Stimulated activated CD8-positive, alpha-beta memory T cell treated with anti-CD3 and anti-CD28 coated beads, Interleukin-2, amount 100 ng/mL, for 1 hour (primary cell): ENCODE measurements at places on chromosomes 2 and 18.

DNA sequence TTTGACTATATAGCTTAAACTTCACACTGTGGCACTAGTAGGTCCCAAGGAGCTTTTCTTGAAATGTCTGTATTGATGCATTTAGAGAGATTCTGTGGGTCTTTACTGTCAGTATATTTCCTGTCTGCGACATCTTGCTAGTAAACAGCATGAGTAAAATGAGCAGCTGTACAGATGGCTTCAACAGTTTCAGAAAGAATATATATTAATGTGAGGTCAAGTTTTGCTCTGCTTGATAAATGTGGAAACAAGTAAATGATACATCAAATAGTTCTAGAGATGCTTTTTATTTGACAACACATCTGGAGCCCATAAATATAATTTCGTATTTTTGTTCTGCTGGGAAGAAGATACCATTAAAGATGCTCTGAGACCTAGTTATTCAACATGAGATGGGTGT lies 310.9 kb upstream of the COL3A1 start:
- DNase-seq = no peak

DNA sequence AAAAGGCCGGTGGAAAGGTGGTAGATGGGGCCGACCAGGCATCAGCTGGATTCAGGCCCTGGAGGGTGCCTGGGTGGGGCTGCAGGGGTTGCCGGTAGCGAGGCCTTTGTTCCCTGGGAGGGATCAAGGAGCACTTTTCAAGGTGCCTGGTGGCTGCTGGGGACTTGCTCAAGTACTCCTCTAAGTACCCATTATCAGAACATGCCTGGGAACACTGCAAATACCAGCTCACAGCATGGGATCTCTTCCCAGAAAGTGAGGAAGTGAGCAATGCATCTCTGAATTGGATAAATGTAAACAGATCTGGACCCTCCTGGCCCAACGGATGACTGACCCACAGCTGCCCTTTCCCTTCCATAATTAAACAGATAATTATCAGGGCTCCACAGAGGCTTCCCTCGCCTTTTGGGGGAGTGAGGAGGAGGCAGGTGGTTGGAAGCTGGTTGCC lies 210.5 kb downstream of the SH3RF3 start:
- no peak for DNase-seq

DNA sequence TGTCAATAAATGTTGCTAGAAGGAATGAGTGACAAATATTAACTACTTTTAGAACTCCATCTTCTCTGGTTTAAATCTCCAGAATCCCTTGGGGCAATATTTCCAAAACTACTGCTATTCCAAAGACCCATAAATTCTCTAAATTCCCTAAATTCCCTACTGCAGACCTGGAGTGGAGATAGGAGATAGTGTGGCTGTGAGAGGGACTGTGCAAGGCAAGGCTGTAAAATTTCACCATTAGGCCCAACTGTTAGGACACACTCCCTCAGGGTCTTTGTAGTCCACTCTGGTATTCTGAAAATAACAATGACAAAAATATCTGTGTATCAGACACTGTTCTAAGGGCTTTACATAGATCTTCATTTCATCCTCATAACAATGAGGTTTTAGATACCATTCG lies 67.9 kb downstream of the MYL12B start:
- no peak for DNase-seq

GRCh38 chr2:186748354-186748753 lies 54.5 kb downstream of the FAM171B start:
- no peak for DNase-seq

DNA sequence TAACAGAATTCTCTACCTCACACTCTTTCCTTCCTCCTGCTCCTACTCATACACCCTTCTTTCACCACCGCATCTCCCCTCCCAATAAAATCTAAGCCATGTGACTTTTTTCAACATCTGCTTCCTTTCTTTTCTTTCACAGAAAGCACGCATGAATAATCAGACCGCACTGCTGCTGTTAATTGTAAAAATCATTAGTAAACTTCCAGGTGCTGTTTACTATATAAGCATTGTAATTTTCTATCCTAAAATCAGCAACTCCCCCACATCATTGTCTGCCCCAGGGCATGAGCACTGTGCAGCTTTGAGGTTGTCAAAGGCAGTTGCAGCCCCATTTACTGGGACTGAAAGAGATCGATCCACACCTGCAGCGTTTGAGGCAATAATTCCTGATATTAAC lies 782.6 kb upstream of the ID2 start:
- DNase-seq = no peak

GRCh38 chr2:236070236-236070635 lies 98.0 kb downstream of the GBX2 start:
- DNase-seq = no peak

GRCh38 chr2:158730621-158731140 lies 64.4 kb upstream of the DAPL1 start:
- no peak for DNase-seq

GRCh38 chr2:10915236-10915635 lies 3.5 kb downstream of the KCNF1 start:
- DNase-seq = no peak

GRCh38 chr2:46073540-46074046 lies 223.6 kb upstream of the EPAS1 start:
- no peak for DNase-seq

DNA sequence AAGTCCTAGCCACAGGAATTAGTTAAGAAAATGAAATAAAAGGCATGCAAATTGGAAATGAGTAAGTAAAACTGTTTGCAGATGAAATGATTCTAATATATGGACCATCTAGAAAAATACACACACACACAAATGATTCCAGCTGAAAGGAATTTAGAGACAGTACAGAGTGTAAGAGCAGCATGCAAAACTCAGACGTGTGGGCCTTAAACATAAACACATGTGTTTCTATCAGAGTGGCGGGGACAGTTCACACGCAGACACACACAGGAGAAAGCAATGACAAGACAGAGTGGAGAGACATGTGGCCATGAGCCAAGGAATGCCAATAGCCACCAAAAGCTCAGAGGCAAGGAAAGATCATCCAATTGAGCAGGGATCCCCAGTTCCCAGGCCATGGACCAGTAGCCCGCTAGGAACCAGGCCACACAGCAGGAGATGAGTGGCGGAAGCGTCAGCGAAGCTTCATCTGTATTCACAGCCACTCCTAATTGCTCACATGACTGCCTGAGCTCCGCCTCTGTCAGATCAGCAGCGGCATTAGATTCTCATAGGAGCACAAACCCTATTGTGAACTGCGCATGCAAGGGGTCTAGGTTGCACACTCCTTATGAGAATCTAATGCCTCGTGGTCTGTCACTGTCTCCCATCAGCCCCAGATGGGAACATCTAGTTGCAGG lies 155.4 kb downstream of the ARL4C start:
- DNase-seq = no peak

DNA sequence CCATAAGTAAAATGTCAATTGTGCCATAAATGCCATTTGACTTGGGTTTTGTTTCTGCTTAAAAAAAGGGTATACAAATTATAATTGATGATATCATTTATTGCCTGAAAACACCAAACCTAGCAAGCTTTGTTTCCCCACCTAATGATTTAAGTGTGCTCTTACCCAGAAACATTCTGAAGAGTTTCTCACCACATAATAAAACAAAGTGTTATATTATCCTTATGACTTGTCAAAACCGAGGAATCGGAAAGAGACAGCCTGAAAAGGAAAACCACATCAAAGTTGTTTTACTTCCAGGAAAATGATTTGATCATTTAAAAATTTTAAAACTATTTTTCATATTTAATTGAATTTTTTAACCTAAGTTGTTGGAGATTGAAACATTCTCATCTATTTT lies 170.5 kb upstream of the SLC39A10 start:
- DNase-seq = no peak

DNA sequence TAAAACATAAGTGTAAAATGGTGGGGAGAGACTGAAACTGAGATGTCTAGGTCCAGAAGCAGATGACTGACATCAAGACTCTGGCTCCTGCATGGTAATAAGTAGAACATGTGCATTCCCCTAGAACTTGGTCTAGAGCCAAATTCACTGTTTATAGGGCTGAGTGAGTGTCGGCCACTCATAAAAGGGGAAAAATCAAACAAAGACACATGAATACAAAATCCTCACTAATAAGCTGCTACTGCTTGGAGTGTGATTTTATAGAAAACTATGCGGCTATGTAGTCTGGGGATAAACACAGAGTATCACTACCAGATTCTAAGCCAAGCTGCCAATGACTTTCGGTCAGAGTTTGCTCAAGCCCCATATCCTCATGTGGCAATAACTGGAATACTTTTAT lies 1080.8 kb upstream of the DDX18 start:
- DNase-seq = no peak

GRCh38 chr2:39913648-39914461 lies 134.8 kb upstream of the THUMPD2 start:
- DNase-seq = no peak

DNA sequence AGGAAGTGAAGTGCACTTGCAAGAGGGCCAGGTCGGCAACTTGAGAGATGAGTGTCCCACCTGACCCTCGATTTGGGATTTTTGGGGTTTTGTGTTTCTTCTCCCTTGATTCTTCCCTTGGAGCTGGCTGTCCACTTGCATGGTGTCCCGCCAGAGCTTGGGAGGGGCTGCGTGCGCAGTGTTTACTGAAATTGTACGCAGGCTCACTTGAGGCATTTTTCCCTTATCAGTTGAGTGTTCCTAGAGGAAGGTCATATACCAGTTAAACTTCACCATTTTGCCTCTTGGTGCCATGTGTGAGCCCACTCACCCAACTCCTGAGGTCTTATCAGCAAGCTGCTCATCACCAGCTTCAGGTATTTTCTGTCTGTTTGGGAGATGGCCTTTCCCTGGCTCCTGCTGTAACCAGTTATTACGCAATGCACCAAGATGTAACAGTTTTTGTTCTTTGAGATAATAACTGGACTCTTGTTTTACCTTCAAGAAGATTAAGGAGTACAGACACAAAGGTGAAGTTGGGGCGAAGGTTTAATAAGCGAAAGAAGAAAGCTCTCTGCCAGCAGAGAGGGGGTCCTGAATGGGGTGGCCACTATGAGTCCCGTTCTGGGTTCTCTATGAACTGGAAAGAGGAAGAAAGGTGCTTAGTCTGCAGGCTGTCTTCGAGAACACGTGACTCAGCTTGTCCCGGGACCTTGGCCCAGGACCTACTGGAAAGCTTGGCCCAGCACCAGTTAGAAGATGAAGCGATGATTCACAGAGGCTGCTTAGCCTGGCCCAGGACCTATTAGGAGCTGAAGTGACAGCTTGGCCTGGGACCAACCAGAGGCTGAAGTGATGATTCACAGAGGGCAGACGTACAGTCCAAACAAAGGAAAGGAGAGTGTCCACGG lies 21.5 kb upstream of the TXNL4A start:
- DNase-seq = no peak

DNA sequence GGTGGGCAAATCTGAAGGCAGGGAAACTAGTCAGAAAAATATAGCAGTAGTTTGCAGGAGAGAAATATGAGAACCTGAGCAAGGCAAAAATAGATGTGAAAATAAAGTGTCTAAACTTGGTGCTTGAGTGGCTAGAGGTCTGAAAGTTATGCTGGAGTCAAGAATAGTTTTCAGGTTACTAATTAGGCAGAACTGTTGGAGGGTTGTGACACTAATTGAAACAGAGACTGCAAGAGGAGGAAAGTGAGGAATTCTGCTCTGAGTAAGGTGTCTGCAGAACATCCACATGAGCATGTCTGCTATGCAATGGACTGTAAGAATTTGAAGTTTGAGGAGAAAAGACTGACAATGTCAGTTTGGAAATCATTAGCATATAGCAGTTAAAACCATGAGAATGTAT lies 444.0 kb upstream of the LRRTM1 start:
- no peak for DNase-seq
